ENCODE measurements at places on chromosomes 7 and 10.

DNA sequence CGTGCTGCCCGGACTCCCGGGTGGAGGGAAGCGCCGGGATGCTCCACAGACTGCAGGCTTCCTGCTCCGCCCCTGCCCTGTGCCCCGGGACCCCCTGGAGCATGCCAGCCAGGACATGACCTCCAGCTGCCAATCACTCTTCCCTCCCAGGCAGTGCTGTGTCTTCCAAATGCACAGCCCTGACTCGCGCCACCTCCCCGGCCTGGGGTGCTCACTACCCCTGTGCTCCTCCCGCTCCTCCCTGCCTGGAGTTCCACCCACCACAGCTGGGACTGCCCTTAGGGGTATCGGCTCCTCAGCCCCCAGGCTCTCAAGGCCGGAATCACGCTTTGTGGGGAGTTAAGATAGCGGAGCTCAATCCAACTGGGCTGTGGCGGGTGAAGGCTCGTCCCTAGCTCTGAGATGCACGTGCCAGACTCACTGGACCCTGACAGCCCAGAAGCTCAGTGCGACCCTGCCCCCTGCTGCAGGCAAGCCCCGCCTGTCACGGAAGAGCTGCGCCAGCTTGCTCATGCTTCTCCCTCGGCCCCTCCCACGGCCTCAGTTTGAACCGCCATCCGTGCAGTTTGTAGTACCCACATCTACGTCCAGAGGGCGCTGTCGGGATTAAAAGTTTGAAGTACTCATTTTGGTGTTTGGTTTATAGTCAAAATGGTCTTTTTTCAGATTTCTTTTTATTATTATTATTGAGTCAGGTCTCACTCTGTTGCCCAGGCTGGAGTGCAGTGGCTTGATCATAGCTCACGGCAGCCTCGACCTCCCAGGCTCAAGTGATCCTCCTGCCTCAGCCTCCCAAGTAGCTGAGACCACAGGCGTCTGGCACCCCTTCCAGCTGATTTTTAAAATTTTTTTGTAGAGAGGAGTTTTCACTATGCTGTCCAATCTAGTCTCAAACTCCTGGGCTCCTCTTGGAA is 142.5 kb upstream of the TCERG1L start:
- DNase-seq: no peak

- DNase-seq: no peak
Observed at GRCh38 chr10:118979661-118980060, 49.9 kb upstream of the NANOS1 start.

- no peak for DNase-seq
Observed at GRCh38 chr7:116776610-116777289, 85.6 kb upstream of the CAPZA2 start.

- DNase-seq: peak; percentile 84
Observed at GRCh38 chr10:11178606-11179515, 161.2 kb downstream of the CELF2 start.

- no peak for DNase-seq
Observed at GRCh38 chr10:124143721-124144120, 50.3 kb upstream of the CHST15 start.

- DNase-seq: no peak
Observed at GRCh38 chr7:101411508-101411874, 48.8 kb downstream of the COL26A1 start.

- DNase-seq: no peak
Observed at GRCh38 chr10:62054408-62054807, 152.9 kb downstream of the ARID5B start.

GRCh38 chr7:48806731-48807130 is 117.6 kb upstream of the CDC14C start:
- no peak for DNase-seq

DNA sequence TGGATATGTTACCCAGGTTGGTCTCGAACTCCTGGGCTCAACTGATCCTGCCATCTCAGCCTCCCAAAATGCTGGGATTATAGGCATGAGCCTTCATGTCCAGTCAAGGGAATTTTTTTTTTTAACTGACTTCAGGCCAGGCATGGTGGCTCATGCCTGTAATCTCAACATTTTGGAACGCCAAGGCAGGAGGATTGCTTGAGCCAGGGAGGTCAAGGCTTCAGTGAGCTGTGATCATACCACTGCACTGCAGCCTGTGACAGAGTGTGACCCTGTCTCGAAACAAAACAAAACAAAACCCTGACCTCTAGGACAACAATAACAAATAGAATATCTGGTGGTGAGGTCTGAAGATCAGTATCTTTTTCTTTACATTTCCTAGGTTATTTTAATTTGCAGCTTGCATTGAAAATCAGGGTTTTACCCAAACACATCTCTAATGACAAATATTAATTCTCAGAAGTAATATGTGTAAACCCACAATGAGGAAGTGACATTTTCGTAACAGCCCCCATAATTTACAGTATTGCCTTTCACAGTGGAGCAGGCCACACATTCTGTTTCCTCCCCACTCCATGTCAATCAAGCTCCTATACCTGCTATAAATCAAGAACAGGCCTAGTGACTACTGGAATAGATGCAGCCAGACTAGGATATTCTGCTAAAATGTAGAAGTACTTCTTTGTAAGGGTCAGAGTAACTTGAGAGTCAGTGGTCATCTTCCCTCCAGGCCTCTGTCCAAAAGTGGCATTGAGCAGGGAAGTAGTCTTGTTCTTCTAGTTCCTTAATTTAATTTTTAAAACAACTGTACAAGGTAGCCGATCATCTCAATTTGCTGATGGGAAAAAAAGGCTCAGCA is 43.3 kb upstream of the ECHDC3 start:
- DNase-seq: no peak

DNA sequence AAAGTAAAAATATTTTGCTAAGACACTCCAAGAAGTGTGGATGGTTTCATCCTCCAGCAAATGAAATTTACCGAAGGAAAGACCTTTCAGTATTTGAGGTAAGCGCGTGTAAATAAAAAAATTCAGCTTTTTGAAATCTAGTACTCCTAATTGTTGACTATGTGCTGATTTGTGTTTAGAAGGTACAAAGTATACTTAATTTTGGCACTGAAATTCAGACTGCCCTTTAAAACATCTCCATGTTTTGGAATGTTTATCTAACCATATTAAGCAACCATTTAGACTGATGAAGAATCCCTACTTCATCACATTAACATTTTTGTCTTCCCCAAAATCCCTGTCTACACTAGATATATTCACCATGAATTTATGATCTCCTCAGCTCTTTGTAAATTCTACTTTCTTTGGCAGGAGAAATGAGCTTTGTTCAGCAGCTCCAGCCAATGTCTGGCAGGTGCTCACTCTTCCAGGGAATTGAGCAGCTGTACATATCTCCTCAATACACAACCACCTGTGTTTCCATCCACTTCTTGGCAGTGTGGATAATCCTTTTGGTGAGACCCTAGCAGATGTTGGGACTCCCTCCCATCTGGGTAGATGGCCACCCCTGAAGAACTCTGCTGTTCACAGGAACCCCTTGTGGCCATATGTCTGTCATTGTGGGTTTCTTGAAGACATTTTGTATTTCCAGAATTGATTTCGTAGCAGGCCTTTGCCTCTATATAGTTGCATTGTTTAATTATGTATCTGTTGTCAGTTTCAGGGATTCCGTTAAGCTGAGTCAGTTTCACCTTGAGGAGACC is 129.4 kb upstream of the SAMD8 start:
- no peak for DNase-seq

DNA sequence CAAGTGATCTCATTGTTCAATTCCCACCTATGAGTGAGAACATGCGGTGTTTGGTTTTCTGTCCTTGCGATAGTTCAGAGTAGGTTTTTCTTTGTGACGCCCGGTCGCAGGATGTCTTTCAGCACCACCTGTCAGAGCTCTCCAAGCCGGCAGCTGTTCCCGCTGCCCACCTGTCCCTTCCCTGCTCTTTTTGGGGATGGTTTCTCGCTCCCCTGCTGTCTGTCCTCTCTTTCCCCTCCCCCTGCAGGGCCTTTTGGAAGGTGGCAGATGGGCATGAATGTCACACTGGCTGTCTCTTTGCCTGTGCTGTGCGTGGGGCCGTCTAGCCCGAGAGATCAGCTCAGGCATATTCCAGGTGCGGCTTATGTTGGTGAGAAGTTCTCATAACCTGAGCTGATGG is 137.0 kb downstream of the GRK5 start:
- DNase-seq: no peak

GRCh38 chr10:26044141-26044749 is 110.2 kb downstream of the MYO3A start:
- no peak for DNase-seq

DNA sequence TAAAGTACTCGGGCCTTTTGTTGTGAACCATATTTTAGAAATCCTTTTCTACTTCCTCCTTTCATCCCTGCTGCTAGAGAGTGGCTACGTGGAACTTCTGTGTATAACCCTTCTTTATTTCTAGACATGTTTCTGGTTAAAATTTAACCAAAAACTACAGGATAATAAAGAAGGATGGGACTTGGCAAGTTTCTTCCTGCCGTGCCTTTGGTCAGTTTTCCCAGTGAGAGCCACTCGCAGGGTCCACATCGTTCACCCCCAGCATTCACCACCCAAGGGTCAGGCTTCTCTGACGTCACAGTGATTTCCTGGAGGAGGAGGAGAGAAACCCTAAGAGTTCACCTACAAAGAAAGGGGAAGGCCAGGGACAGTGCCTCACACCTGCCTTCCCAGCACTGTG is 45.4 kb downstream of the NKX6-2 start:
- DNase-seq: no peak

GRCh38 chr7:151731022-151731441 is 145.9 kb downstream of the PRKAG2 start:
- DNase-seq: no peak

GRCh38 chr10:33818343-33818742 is 483.9 kb upstream of the NRP1 start:
- no peak for DNase-seq

All from activated naive CD4-positive, alpha-beta T cell treated with anti-CD3 and anti-CD28 coated beads, Interleukin-2, amount 50 U/mL, for 72 hours (primary cell).